Suprapubic skin (tissue), 4 donors: ENCODE measurements at places on chromosomes 7 and 10. TPM values are rescaled to one million over a fixed set of nuclear protein-coding genes. Genes with fewer than 3 reads are reported as not detected.

CABCOCO1 gene
- total RNA-seq: not detected

DOCK1 gene
- total RNA-seq: 60.6 TPM

LRIT1 gene
- total RNA-seq: not detected

GNAI1 gene
- 64.9 TPM for total RNA-seq

UBE2D4 gene
- total RNA-seq: 13.6 TPM

PLAC9 gene
- total RNA-seq: 5.6 TPM

ASZ1 gene
- not detected for total RNA-seq

SPDYE5 gene
- total RNA-seq: not detected

NOC3L gene
- 12.8 TPM for total RNA-seq

CFAP43 gene
- 1.5 TPM for total RNA-seq

HOXA7 gene
- total RNA-seq: 23.6 TPM

C10orf62 gene
- total RNA-seq: not detected

PTPRE gene
- 32.1 TPM for total RNA-seq

SLC29A4 gene
- total RNA-seq: 4.9 TPM

SLC26A3 gene
- total RNA-seq: 1.5 TPM

OPN4 gene
- not detected for total RNA-seq

BPGM gene
- total RNA-seq: 12.8 TPM
